NCI-H82 (cell line): ENCODE measurements at places on chromosomes 16 and 17.

GRCh38 chr17:48241131-48241591 is 133.6 kb downstream of the SNX11 start:
- DNase-seq: no peak

DNA sequence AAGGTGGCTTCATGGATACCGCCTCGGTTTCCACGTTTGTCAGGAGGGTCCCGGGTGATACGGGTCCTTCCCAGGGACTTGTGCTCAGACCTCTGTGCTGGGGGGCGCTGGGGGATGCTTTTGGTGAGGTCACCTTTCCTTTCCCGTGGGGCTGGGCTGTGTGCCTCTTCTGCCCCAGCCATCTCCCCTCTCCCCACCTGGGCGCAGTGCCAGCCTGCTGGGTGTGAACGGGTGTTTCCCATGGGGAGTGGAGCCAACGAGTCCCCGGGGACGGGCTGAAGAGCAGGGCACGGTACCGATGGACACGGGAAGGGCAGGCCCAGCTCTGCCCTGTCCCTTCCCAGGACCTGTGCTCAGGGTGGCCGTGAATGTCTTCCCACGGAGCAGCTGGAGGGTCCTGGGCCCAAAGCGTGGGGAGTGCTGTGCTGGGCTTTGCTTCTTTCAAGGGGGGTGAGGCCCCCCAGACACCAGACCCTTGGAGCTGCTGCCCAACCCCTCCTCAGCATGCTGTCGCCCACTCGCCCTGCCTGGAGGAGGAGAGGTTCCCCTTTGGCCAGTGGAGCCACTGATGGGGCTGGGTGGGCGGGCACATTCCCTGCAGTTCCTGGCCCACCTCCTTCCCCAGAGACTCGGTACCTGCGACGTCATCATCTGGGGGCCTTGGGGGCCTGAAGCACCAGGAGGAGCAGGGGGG is 15.5 kb downstream of the TELO2 start:
- DNase-seq: no peak

GRCh38 chr17:382644-383533 is 30.3 kb upstream of the RPH3AL start:
- peak; percentile 49 for DNase-seq

- DNase-seq: peak; percentile 42
Measured at GRCh38 chr17:17540278-17540906, 44.2 kb upstream of the RASD1 start.

GRCh38 chr16:19765860-19766553 is 47.9 kb downstream of the IQCK start:
- DNase-seq: no peak

DNA sequence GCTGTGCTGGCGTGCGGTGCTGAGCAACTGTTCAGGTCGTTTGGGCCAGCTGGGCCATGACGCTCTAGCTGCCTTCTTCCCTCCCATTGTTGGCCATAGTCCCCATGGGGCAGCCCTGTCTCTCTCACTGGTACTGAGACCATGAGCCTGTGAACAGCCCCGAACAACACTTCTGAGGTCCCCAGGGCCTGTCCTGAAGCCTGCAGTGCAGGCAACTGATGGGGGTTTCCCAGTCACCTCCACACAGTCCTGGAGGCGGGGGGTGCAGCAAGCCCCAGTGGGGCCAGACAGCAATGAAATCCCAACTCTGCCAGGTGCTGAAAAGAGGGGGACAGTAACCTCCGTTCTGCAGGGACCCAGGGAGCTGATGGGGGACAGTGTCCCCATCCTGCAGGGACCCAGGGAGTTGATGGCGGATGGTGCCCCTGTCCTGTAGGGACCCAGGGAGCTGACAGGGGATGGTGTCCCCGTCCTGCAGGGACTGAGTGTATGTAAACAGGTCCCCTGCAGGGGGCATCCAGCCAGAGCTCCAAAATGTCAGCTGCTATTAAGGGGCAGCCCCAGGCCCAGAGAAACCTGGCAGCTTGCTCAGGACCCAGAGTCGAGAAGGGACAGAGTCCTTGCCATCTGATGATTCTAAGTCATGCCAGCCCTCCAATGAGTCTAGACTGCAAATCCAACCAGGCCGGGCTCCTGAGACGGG is 30.4 kb downstream of the ENGASE start:
- DNase-seq: peak; percentile 14

GRCh38 chr17:27333410-27333980 is 39.6 kb downstream of the WSB1 start:
- no peak for DNase-seq

DNA sequence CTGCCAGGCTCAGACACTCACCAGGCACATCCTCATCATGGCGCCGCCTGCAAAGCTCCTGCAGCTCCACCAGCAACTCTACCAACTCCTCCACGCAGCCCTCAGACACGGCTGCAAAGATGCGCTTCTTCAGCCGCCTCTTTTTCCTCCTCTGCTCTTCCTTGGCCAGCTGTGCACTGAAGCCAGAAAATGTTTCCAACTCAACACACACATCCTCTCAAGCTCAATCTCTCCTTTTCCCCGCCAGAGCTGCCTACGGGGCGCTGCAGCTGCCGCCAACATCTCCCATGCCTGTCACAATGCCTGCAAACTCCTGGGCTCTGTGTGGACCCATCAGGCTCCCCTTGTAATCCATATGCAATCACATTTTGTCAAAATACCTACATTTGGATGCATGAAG is 14.2 kb downstream of the TRPV3 start:
- DNase-seq: no peak

DNA sequence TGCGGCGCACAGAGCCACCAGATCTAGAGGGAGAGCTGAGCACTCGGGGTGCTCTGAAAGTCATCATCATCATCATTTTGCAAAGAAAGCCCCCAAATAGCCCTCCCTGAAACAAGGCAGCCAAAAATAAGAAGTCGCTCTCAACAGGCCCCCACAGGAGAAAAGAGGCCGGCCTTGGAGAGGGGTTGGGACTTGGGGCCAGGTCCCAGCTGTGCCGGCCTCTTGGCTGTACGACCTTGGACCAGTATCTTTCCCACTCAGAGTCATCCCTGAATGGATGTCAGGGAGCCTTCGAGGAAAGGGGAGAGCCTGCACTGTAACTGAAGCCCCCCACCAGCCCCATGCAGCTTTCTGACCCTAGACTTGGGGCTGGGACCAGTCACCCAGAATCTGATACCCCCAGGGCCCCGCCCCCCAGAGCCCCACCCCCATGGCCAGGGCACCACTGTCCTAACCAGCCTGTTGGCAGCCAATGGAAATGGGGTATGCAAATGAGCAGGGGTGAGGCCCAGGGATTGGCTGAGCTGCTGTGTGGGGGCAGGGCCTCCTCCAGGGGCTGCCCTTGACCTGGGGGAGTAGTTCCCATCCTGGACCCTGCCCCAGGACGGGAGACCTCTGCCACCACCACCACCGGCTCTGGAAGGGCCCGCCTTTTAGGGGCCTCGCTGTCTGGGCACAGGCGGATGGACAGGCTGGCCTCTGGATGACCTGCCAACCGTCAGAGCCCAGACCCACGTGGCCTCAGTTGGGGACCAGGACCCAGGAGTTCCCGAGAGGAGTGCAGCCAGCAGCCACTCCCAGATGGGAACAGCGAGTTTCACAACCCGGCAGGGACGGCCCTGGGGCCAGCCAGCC is 15.4 kb downstream of the ZFPM1 start:
- DNase-seq: peak; percentile 77
